ENCODE measurements at places on chromosomes 12 and 14. TPM values are rescaled to one million over a fixed set of nuclear protein-coding genes. Genes with fewer than 3 reads are reported as not detected.

- no peak for DNase-seq
Measured at GRCh38 chr12:104132351-104132956, 5.6 kb downstream of the NFYB start.

- DNase-seq: no peak
Measured at GRCh38 chr12:133236556-133236955, 879 bp upstream of the ANHX start.

DNA sequence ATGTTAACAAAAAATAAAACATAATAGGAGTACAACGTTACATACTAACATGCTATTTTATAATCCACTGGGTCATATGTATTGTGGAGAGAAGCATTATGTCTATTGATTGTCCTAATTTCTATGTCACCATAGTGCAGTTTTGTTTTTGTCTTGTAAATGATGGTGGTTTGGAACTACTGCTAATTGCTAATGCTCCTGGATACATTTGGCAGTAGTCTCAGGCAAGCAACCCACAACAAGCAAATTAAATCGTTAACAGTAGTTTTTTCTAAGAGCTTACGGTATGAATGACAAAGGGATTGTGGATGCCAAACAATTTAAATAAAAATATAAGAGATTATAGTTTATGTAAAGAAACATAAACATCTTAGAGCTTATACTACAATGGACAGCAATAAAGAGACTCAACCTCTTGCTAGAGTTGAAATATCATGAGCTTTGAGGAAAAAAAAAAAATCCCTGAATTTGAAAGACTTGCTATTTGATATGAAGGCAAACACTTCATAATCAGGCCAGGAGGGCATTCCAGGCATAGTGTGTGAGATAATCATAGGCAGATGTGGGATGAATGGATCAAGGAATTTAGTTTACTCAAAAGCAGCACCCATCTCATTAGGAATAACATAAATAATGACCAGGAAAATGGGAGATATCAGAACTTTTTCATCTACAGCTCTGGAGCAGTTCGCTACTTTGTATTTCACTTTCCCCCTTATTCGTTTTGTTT, 181.3 kb downstream of the CCDC59 start:
- no peak for DNase-seq

DNA sequence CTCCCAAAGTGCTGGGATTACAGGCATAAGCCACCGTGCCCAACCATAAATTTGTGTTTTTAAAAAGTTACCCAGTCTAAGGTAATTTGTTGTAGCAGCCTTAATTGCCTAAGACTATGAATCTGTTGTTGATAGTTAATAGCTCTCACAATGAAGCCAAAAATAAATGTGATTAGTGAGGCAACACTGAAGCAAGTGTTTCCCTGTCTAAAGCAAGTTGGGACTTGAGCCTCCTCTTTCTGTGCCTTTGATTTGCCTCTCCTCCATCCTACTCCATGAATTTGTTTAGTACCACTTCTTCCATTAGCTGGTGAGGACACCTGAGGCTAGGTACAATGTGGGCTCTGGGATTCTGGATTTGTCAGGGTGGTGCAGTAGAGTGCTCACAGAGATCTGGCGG, 36.8 kb downstream of the DAAM1 start:
- no peak for DNase-seq

Gene CCDC177
- total RNA-seq: not detected

Gene CRIP2
- 71.8 TPM for total RNA-seq

GRCh38 chr12:80567401-80567800, 123.4 kb downstream of the PTPRQ start:
- no peak for DNase-seq

Gene INTS13
- 36.3 TPM for total RNA-seq

Gene SYNDIG1L
- not detected for total RNA-seq

- no peak for DNase-seq
Measured at GRCh38 chr12:111170543-111170942, 198.4 kb downstream of the PHETA1 start.

GRCh38 chr12:93191956-93192355, 185.8 kb upstream of the NUDT4 start:
- no peak for DNase-seq

DNA sequence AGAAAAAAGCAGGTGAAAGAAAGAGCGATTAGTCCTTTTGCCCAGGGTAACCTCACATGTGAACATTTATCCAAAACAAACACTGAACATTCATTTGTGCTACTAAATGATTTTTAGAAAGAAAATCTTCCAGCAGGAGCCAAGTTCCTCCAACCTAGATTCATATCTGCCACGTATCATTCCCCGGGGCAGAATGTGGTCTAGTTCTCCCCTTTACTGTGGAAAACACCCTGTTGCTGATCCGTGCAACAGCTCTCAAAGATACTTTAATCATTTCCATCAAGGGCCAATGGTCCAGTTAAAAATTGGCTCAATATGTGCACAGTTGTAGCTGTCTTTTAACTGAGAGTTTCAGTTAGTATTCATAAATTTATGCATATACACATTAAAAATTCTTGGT, 479.1 kb downstream of the ATP23 start:
- no peak for DNase-seq

Gene CLEC4D
- not detected for total RNA-seq

GRCh38 chr12:990661-991349, at the start of gene ERC1:
TSS of gene ERC1 (plus strand) at chr12:991223. CDS start at chr12:1027904, 36,681 bp downstream.
- peak; percentile 92 for DNase-seq

GRCh38 chr14:24277606-24278321, 6.4 kb upstream of the RABGGTA start:
- DNase-seq: no peak

Gene YEATS4
- 38.9 TPM for total RNA-seq

DNA sequence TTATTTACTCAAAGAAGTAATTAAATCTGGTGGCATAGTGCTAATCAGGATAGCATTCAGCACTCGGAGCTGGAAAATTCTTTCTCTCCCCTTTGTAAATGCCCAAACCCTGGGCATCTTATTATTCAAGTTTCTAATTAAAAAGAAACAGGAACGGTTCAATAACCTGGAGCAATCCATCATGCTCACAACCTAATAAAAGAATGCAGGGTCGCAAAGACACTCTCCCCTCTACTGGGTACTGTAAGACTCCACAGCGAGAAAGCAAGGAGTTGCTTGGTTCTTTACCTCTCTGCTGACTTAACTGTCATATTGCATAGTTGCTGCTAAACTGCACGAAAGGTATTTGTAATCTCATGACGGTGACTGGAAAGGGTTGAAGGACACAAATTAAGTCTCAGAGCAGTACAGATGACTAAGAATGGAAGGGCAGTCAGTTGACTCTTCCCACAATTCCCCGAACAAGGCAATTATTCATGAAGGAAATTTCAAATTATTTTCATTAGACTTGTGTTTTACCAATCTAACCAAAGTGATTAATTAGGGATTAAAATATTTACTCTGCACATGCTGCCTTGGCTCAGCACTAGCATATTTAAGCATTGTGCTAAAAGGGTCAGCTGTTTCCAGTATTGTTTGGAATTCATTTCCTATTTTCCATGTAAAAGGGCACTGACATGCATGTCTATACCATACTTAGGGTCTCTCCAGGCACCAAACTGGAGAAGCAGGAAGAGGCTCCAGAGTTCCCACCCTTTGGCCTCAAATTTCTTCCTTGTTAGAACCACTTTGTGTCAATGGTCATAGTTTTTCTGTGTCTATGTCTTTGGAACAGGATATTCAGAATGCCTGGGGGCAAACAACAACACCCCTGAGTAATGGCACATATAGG, 182.2 kb downstream of the EXOC5 start:
- DNase-seq: no peak

DNA sequence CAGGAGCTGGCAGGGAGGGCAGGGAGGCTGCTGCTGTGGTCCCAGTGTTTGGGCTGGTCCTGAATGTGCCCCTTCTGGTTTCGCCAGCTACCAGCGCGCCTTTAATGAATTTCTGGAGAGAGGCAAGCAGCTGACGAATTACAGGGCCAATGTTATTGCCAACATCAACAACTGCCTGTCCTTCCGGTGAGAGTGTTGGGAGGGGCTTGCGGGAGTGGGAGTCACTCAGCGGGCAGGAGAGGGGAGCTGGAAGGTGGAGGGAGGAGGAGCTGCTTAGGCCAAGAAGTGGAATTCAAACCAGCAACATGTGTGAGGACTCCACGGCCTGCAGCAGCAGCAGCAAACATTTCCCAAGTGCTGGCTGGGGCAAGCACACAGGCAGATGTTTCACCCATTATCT, 7.7 kb downstream of the TNFAIP2 start:
- DNase-seq: no peak

DNA sequence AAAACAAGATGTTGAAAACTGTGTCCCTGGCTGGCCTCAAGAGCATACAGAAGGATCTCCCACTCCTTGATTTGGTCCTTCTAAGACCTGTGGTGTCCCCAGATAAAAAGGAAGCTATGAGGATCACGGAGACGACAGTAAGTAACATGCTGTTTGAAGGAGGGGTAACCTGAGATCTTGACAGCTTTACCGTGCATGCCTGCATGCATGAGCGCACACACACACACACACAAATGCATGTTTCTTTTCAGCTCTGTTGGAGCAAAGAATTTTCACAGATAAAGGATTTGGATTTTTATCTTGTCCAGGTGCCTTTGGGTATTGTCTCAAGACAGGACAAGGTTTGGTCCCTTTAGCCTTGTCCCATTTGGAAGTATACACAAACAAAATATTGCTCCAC, 411.6 kb upstream of the CCDC196 start:
- DNase-seq: no peak

Gene CAPZA3
- total RNA-seq: 0.45 TPM

DNA sequence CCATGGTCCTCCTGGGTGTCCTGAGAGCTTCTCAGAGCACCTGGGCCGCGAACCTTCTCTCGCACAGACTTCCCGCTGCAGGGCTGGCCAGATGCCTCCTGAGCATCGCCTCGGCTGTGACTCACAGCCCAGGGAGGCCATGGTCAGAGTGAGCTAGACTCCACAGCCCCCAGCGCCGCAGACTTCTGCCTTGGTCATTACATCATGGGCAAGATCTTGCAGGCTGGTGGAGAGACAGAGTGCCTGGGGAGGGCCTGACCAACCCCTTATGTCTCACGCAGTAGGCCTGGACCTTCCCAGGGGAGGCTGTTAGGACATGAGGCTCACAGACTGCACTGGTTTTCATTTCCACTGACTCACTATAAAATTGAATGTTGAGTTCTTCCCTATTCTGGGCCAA, 41.8 kb downstream of the SMOC1 start:
- DNase-seq: no peak

GRCh38 chr14:63713764-63714163, 14.1 kb downstream of the SGPP1 start:
- DNase-seq: no peak

DNA sequence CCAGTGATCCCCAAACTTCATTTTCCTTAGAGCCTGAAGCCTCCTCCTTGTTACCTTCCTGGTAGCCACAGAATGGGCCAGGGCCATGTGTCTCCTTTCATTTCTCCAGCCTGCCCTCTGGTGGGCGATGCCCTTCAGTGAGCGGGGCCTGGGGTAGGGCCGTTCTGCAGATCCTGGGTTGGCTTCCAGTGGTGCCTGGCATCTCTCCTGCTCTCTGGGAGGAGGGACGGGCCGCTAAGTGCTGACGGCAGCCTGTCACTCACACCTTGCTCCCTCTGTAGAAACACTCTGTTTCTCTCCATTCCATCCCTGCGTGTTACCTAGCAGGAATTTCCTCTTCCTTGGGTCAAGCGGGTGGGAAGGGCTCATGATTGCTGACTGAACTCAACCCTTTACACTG, 232.1 kb downstream of the CACNA1C start:
- peak; percentile 78 for DNase-seq

- no peak for DNase-seq
Measured at GRCh38 chr12:123591702-123592481, 7.5 kb downstream of the TMED2 start.

Gene SPRING1
- 62.1 TPM for total RNA-seq

DNA sequence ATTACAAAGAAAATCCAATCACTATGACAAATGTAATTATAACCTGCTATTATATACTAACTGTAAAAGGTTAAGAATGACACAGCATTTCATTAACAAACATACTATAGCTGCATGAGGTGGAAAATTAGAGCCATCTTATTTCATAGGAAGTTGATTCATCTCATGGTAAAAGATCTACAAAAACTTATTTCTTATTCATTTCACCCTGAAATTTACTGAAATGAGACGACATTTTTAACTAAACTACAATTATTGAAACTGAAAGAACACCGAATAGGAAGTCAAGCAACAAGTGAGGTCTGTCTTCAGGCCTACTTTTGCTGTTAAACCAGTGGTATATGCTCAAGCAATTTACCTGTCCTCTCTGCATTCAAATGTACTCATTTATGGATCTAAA, 87.2 kb downstream of the CEP83 start:
- DNase-seq: no peak

DNA sequence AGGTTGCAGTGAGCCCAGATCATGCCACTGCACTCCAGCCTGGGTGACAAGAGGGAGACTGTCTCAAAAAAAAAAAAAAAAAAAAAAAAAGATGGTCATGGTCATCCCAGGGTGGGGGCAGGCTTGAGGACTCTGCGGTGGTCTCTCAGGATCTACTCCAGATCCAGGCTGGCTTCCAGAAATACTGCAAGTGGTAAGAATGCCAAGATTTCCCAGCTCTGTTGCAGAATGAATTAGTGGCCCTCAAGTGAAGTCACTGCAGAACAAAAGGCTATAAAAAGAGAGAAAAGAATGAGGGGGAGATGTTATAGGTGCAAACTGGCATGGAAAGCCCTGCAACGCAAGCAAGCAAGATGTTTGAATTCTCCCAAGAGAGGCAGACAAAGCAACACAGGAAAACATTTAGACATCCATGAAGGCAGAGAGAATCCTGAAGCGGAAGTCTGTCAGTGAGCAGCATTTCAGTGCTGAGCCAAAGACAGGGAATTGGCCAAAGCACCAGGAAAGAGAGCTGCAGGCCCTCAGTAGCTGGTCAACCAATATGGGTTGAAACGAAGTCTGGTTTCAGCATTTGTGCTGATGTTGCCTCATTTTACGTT, 31.9 kb upstream of the ETFBKMT start:
- DNase-seq: no peak

GRCh38 chr14:24437020-24437735, 5.4 kb downstream of the SDR39U1 start:
- no peak for DNase-seq

GRCh38 chr14:63375769-63376168, 57.0 kb upstream of the GPHB5 start:
- DNase-seq: no peak

- no peak for DNase-seq
Measured at GRCh38 chr12:12480074-12480473, 82.6 kb downstream of the DUSP16 start.

GRCh38 chr14:73759183-73759713, 45.1 kb upstream of the PNMA1 start:
- peak; percentile 58 for DNase-seq

- DNase-seq: peak; percentile 82
Measured at GRCh38 chr14:99575043-99576023, 28.7 kb downstream of the CCDC85C start.

- DNase-seq: no peak
Measured at GRCh38 chr14:100618763-100619320, 31.6 kb upstream of the BEGAIN start.

DNA sequence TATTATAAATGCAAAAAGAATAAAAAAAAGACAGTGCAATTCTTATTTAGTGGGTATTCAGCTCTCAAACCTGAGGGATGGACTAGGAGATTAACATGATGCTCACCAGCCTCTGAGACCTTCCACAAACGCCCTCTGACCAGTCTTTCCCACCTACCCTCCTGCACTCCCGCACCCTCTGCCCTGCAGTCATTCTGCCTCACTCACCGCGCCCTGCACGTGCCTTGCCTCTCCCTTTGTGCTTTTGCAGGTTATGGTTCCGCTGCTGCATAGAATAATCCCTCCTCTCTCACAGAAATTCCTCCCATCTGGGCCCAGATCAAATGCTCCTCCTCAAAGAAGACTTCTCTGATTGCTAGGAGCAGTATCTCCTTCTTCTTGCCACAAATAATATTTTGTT, 28.5 kb upstream of the TMCC3 start:
- no peak for DNase-seq
